Activated CD4-positive, alpha-beta T cell treated with anti-CD3 and anti-CD28 coated beads for 1 hour (primary cell): ENCODE measurements at places on chromosomes 11 and 22.

- no peak for DNase-seq
Observed at GRCh38 chr11:112128483-112129121, 35.3 kb downstream of the IL18 start.

DNA sequence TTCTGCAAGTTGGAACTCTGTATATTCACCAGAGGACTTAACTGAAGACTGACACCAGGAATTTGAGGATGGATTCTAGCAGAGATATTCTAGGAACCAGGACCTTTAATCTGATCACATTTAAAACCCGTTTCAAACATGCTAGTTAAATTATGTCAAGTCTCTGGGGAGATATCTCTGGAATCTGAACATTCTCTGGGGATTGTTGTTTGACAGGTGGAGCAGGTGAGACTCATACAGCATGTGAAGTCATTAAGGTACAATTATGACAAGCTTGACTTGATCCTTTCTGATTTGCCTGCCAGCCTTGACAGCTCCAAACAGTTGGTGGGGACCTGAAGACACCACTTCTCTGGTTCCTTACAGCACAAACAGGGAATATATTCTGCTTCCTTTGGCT, 100.3 kb downstream of the FAT3 start:
- no peak for DNase-seq

GRCh38 chr11:64763526-64764039, 3.8 kb upstream of the PYGM start:
- DNase-seq = no peak

DNA sequence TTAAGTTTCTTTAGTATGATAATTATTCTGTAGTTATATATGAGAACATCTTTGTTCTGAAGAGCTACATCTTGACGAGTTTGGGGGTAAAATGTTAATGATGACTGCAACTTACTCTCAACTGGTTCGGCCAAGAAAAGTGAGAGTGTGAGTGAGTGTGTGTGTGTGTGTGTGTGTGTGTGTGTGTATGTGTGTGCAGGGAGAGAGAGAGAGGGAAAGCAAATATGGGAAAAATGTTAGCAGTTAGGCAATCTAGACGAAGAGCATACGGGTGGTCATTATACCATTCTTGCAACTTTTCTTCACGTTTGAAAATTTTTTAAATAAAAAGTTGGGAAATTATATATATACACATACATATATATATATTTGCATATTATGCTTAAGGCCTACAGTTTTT, 18.3 kb upstream of the TMEM41B start:
- DNase-seq = no peak

DNA sequence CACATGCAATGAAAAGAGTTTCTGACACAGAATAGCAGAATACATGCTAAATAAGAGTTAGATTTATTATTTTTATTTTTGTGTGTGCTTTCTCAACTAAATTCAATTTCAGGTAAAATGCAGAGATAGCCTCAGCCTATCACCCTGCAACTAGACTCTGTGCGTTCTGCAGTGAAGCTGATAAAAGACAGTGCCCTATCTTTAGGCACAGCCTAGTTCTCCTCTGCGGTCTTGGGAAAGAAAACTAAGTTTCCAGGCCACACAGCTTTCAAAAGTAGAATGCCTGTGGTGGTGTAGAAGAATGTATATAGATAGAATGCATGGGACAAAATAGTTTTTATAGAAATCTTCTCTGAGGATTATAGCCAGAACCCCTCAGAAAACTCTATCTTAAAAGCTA, 12.0 kb upstream of the MMP1 start:
- DNase-seq = no peak

GRCh38 chr22:26977741-26978376, 320.5 kb downstream of the MIAT start:
- DNase-seq = no peak

DNA sequence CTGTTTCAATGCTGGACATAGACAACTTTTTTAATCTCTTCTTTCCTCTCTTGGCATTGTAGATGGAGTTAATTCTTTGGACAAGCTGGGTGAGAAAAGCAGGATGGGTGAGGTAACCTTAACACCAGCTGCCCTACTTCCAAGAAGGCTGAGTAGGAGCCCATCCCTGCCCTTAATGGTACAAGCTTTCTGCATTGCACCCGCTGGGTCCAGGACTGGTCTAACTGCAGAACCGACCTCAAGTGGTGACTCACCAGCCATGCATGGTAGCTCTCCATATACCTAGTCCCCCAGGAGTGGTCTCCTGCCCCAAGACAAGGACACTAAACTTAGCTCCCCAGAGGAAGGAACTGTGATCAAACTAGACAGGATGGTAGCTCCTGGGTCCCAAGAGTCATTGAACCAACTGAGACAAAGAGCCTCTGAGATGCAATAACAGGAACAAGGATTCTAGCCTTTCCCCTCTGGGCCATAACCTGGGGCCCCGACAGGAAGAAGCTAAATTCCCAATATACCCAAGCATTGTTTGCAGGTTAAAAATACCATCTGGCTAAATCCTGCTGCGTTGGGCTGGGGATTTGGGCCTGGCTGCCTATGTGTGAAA, 32.1 kb downstream of the RPL27A start:
- no peak for DNase-seq

GRCh38 chr11:102234779-102235439, 82.4 kb upstream of the BIRC3 start:
- DNase-seq = no peak

DNA sequence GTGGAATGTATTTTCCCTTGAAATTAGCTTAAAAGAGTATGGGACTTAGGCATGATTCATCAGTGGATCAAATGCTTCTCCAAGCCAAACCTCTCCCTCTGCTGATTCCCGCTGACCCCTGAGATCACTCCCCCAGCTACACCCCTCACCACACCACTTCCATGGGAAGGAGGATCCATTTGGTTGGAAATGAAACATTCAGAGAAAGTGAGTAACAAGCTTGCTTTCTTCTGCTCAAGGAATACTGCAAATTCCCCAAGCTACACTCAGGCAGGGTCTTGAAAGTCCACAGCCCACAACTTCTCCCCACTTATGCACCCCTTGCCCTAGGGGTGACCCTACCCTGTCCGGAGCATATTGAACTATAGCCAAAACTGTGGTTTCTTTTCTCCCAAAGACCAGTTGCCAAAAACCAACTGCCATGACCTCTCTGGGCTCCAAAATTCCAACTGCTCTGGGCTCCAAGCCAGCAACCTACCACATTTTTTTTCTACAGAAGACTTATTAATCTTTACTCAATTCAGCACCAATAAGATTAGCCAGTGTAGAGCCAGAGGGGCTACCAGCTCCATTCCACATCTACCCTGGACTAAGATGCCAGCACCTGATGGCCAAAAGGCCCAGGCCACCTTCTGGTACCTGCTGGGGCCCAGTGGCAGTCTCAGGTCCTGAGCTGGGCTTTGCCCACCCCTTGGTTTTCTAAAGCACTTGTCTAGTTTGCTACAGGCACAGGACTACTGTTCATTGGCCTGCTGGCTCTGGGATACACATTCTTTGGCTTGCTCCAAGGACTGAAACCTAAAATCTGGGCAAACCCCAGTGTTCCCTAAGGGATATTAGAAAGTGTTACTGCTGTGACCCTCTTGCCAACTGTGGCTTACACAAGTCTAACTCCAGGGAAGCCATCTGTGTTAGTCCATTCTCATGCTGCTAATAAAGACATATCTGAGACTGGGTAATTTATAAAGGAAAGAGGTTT, 101.1 kb downstream of the MICAL3 start:
- DNase-seq = no peak

DNA sequence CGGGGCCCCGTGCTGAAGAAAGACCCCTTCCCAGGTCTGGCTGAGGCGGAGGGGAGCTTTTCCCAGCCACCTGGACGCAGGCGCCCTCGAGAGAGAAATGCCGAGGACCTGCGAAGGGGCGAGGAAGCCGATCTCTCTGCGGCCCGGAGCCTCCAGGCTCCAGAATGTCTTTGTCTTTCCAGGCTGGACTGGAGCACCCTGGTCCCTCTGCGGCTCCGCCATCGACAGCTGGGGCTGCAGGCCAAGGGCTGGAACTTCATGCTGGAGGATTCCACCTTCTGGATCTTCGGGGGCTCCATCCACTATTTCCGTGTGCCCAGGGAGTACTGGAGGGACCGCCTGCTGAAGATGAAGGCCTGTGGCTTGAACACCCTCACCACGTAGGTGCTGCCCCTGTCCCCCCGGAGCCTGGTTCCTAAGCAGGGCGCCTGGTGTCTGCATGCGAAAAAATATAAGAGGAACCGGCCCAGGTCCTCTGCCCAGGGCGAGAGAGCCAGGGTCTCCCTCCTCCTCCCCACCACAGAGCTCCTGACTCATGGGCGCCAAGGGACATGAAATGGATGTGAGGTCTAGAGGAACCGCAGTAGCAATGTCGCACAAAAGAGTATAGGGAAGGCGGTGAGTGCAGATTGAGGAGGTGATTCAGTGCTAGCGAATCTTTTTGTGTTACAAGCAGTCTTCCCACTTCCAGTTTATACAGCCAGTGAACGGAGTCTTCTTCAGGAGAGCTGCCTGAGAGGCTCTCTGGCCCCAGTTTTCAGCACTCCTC, 11.0 kb downstream of the GLB1L2 start:
- DNase-seq = no peak

DNA sequence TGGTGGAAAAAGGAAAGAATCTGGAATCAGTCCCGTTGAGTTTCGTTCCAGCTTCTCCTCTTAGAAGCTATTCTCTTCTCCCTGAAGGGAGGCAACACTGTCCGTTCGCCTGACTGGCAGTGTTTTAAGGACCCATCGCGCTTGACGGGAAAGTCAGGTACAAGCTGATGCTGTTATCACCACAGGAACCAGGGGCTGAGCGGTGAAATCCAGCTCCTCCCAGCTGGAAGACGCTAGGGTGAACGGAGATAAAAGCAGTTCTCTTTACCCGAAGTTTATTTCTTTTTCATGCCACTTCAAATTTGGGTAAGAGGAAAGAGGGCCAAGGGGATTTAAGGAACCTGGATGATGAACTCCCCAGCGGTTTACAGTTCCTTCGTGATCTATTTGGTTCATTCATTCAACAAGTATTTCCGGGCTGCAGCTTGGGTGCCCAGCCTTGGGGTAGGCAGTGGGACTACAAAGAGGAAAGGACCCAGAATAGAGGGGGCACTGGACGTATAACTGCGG, 551 bp upstream of the DEUP1 start:
- no peak for DNase-seq

DNA sequence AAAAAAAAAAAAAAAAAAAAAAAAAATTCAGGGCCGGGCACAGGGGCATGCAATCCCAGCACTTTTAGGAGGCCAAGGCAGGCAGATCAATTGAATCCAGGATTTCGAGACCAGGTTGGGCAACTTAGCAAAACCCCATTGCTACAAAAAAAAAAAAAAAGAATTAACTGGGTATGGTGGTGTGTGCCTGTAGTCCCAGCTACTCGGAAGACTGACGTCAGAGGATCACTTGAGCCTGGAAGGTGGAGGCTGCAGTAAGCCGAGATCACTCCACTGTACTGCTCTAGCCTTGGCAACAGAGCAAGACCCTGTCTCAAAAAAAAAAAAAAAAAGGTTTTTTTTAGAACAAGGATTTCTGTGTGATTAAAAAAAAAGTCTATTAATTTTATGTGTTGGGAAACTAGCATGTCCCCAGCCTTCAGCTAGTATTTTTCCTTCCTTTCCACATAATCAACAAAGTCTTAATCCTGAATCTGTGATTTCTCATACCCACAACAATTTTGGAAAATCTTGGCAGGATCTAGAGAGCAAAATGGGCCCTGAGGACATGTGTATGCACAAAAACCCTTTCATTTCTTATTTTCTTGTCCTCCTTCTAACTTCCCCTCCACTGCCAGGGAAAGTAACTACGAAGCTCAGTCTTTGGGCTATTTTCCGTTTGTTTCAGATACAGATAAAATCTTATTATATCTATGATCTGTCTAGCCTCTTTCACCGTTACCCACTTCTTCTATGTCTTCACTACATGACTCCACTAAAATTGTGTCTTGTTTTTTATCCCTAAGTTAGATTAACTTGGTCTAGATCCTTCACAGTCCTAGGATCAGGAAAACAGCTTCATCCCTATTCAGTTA, 5.7 kb upstream of the AMBRA1 start:
- no peak for DNase-seq

GRCh38 chr11:19395050-19395449, 154.3 kb upstream of the E2F8 start:
- no peak for DNase-seq

DNA sequence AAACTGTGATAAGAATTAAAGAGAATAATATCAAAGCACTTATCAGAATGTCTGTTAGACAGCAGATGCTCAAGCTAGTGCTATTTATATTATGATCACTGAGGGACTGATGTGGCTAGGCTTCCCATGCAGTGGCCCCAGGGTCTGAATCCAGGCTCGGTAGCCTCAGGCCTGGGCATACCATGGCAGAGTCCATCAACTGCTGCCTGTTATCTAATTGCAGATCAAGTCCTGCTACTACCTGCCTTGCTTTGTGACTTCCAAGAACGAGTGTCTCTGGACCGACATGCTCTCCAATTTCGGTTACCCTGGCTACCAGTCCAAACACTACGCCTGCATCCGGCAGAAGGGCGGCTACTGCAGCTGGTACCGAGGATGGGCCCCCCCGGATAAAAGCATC, 57.5 kb downstream of the TIMP3 start:
- DNase-seq = no peak

GRCh38 chr11:83035070-83035854, 36.4 kb downstream of the RAB30 start:
- no peak for DNase-seq

DNA sequence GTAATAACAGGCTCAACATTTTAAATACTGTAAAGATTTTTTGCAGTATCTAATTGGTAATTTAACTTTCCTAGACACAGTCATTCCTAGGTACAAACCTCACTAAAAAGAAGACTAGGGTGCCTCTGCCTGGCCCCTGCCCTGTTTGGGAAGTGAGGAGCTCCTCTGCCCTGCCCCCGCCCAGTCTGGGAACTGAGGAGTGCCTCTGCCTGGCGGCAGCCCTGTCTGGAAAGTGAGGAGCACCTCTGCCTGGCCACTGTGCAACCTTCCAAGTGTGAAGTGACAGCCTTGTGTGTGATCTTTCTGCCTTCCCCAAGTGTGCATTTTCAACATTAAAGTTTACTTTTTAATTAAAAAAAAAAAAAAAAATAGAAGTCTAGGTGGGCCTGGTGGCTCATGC, 4.2 kb downstream of the CHORDC1 start:
- DNase-seq = no peak

DNA sequence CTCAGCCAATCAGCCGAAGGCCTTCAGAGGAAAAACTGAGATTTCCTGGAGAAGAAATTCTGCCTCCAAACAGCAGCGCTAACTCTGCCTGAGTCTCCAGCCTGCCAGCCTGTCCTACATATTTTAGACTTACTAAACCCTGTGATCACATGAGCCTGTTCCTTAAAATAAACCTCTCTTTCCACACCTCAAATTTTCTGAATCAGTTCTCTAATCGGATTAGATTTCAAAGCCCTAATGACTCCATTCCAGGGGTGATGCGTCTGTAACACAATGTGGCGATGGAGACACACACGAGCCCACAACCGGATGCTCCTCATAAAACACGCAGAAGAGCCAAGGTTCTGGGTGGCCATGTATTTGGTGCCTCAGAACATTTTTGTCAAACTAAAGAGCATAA, 1371.2 kb downstream of the BRD1 start:
- no peak for DNase-seq

- no peak for DNase-seq
Observed at GRCh38 chr11:70716986-70717775, 318.9 kb downstream of the CTTN start.

- DNase-seq = no peak
Observed at GRCh38 chr11:66864924-66865697, 8.2 kb downstream of the LRFN4 start.
